ENCODE measurements at places on chromosomes 5 and 9.
A peak's percentile ranks its signal among the peaks of the same experiment; 100 is the strongest.

DNA sequence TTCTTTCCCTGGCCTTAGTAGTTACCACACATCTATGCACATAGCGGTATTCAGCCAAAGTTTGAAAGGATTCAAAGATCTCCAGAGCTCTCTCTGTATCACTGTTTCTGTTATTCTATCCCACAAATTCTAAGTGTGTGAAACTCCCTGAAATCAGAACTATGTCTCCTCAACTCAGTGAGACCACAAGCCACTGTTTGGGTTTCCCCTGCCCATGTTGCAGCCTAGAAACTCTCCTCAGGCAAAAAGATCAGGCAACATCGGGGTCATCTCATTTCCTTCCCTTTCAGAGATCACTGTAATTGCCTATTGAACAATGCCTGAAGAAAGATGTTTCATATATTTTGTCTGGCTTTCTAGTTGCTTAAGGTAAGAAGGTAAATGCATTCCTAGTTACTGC is 135.6 kb downstream of the TMC1 start:
- DNase-seq, result no peak

DNA sequence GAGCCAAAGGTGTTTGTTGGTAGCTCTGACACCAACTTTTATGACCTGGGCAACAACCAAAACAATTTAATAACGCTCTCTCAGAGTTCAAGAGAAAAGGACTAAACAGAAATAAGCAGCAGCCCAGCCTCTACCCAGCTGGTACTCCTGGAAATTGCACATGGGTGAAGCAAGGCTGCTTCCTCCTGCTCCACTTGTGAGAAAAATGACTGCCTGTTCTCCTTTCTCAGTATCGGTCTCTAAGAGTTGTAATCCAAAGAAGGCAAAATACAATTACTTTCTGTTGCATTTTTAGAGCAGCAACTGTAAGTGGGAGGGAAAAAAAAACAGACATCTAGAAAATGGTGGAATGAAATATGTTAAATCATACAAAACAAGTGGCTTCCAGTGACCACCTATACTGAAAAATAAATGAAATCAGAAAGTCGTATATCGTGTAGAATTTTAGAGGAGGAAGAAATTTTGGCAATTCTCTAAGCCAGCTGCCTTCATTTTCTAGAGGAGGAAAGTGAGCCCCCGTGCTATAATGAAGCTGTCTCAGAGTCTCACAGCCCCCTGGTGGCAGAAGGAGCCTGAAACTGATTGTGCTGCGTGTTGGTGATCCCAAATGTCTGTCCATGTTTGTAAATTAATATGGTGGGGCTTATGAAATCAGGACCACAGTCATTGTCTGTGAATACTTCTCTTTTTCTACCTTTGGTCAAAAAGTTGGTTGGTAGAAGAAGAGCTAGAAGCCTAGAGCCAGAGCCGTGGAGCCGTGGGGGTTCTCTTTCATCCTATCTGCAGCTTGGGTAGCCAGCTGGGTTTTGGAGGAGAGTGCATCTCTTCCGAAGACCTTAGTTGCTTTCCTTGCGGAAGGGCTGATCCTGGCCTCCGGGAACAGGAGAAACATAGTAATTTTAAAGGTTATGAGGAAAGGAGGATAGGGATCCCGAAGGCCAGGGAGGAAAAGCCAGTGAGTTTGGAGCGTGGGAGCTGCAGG is 139.9 kb downstream of the PIP5K1B start:
- peak; percentile 52 for DNase-seq

DNA sequence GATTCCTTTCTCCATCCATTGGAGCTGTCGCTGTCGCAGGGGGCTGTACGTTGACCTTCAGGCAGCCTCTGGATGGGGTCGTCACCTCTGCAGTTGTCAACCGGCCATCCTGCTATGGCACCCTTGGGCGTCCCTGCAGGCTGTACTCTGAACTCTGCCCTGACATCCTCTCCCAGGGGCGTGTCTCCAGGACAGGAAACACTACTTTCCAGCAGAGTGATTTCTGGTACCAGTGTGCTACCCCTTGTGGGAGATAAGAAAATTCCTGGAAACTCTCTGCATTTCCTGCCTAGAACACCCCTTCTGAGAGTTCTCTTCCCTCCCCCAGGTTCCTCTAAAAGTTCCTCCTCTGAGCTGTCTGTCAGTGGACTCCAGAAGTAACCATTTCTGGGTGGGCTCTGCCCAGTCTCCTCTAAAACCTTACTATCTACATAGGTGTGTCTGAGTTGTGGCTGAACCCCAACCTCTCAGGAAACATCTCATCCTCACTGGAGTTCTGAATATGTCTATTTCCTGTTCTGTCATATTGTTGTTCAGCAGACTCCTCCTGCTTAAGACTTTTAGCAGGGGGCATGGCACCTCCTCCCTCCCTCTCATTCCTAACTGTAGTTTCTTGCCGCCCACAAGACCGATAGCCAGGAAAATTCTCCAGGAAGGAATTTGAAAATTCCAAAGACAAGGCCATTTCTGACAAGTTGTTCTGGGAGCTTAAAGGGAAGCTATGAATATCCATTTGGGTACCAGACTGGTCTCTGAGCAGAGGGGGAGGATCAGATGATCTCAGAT is 145.3 kb upstream of the RASEF start:
- DNase-seq, result no peak

DNA sequence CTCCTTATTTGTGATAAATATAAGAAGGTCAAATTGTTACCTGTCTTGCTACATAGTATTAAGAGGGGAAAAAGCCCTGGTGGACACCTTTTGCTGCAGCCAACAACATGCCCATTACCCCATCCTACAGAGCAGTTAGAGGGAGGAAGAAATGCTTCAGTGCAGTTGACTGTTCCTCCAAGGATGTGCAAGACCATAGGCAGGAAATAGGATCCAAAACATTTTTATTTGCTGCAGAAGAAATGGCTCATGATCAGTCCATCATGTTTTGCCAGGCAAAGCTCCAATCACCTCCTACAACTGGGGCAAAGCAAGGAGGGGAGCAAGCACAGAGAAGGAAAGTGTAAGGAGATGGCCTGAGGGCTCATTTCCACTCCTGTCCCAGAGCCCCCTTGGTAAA is 399.1 kb upstream of the PIK3R1 start:
- no peak for DNase-seq

- DNase-seq, result peak; percentile 54
Measured at GRCh38 chr5:53479590-53480415, 626 bp upstream of the FST start.

Data from activated CD4-positive, alpha-beta T cell treated with anti-CD3 and anti-CD28 coated beads for 36 hours (primary cell).